Sigmoid colon (tissue), 7 donors: ENCODE measurements at places on chromosomes 5 and 9.

- no peaks in the 10 kb centered on the region for H3K4me1 ChIP-seq
- DNase-seq: no peak
- no peak overlapping the region for H3K4me3 ChIP-seq
- H3K27me3 ChIP-seq: no peaks in the 10 kb centered on the region
Measured at GRCh38 chr5:124021776-124022175, 509.8 kb downstream of the CSNK1G3 start.

DNA sequence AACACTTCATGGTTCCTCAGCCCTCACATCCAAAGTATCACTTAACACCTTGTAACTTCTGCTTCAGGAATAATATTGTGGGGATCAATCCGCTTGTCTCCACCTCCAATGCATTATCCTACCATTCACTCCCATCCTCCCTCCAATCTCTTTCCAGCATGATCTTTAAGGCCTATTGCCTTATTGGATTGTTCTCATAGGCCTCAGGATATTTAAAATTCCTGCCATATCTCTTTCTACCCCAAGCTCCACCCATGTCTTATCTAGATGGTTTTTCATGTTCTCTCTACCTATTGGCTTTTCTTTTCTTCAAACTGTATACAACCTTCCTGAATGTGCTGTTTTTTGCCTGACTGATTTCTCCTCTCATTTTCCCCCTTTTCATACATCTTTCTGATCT lies 7.2 kb downstream of the KDM4C start:
- DNase-seq: no peak
- no peak overlapping the region for H3K4me3 ChIP-seq

DNA sequence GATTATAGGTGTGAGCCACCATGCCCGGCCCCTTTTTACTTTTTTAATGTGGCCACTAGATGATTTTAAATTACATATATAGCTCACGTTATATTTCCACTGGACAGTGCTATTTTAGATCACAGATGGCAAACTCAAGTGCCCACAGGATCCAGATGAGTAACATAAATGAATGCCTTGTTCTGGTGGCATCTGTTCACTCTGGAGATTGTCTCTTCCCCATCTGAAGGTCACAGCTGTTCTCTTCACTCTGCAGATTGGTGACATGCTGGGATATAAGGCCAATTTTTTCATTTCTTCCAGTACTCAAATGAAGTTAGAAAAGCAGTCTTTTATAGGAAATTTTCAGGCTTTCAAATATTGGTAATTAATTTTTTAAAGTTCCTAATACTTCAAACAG lies 160.1 kb downstream of the DOCK8 start:
- no peaks in the 10 kb centered on the region for H3K4me1 ChIP-seq
- no peak for DNase-seq
- no peak overlapping the region for H3K4me3 ChIP-seq

DNA sequence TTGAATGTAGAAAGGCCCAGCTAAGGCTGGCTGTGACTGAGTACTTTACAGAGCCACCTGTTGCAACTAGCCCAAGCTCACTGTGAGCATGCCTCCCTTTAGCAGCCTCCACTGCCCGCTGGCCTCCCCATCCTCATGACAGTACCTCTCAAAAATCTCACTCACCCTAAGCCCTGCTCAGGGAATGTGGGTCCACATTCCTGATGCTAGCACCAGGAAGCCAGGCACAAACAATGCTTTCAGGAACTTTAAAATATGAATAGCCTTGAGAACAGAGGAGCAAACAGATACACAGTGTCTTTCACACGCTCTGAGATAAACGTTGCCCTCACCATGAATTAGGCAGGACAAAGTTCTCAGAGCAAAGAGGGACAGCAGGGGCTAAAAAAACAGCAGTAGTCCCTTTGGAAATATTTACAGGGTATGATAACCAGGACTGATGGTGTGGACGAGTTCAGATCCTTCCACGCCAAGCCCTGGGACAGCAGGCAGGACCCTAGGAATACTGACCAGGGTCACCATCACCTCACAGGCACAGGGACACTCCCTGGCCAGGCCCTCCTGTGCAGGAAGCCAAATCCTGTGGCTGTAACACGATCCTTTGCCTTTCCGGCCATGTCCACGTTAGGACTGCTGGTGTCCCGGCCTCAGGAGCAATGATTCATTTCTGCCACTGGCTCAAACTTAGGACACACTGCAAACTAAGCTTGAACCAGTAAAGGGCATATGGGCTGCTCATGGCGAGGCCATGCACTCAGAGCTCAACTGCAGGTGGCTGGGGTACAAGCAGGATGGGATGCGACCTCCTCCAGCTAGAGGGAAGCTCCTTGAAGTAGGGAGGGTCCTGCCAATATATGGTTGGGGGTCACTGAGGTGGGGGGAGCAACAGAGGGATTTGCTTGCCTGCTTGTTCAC lies 9.6 kb downstream of the ACSL6 start:
- no peak overlapping the region for H3K27ac ChIP-seq
- no peak overlapping the region for H3K4me3 ChIP-seq
- H3K36me3 ChIP-seq: no peaks in the 10 kb centered on the region
- no peak for DNase-seq
- no peaks in the 10 kb centered on the region for H3K27me3 ChIP-seq

GRCh38 chr9:89806371-89807100 lies 201.7 kb downstream of the GADD45G start:
- H3K27me3 ChIP-seq: no peaks in the 10 kb centered on the region
- no peak overlapping the region for H3K27ac ChIP-seq

DNA sequence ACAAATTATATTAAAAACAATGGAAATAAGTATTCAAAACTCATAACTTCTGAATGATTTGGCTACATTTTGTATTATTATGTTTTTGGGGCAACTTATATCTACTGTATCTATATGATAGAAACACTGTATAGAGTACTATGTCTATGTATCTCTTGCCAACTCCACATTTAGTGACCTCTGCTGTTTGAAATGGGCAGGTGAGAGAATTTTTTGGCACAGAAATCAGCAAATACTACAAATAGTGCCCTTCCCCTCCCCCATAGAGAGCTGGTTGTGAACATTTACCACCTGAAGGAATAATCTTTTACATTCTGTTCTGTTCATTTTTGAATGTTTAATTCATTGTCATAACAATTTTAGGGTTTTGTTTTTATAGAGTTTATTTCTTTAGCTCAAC lies 545.3 kb downstream of the PDE4D start:
- H3K4me1 ChIP-seq: peaks cover 51% of the 10 kb centered on the region
- no peak for DNase-seq
- no peak overlapping the region for H3K27ac ChIP-seq
- H3K27me3 ChIP-seq: no peaks in the 10 kb centered on the region

GRCh38 chr5:177317959-177318377 lies 6.3 kb upstream of the MXD3 start:
- no peaks in the 10 kb centered on the region for H3K27me3 ChIP-seq
- H3K4me3 ChIP-seq: no peak overlapping the region
- peak; percentile 82 for DNase-seq
- no peak overlapping the region for H3K27ac ChIP-seq
- H3K4me1 ChIP-seq: peaks cover 2% of the 10 kb centered on the region

DNA sequence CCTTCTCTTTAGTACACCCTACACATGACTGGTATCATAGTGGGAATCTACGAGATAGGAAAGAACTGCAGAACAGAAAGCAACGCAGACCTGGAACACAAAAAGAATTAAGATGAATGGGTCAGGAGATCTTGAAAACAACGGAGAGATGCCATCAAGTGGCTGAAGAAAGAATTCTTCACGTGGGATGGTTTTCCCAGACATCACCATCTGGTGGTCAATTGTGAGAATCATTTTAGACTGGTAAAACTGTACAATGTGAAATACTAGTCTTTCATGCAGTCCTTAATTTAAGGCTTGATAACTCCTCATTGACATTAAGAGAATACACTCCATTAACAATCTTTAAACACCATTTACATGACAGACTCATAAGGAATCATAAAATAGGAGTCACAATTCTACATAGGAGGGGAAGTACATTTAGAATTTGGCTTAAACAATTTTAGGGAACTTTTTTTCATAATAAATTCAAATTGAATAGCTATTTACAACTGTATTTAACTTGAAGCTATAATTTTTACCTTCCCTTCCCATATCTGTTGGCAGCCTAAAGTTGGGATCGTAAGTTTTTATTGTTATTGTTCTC lies 128.4 kb upstream of the TRPM3 start:
- H3K27ac ChIP-seq: no peak overlapping the region
- no peak for DNase-seq
- no peaks in the 10 kb centered on the region for H3K36me3 ChIP-seq
- no peaks in the 10 kb centered on the region for H3K4me1 ChIP-seq
- H3K27me3 ChIP-seq: no peaks in the 10 kb centered on the region
